NCI-H1092 treated with DMSO at 0.1 percent for 48 hours (cell line): ENCODE measurements at places on chromosomes 3 and 15.

GRCh38 chr15:67179411-67179995 is 75.0 kb downstream of the AAGAB start:
- DNase-seq: no peak

DNA sequence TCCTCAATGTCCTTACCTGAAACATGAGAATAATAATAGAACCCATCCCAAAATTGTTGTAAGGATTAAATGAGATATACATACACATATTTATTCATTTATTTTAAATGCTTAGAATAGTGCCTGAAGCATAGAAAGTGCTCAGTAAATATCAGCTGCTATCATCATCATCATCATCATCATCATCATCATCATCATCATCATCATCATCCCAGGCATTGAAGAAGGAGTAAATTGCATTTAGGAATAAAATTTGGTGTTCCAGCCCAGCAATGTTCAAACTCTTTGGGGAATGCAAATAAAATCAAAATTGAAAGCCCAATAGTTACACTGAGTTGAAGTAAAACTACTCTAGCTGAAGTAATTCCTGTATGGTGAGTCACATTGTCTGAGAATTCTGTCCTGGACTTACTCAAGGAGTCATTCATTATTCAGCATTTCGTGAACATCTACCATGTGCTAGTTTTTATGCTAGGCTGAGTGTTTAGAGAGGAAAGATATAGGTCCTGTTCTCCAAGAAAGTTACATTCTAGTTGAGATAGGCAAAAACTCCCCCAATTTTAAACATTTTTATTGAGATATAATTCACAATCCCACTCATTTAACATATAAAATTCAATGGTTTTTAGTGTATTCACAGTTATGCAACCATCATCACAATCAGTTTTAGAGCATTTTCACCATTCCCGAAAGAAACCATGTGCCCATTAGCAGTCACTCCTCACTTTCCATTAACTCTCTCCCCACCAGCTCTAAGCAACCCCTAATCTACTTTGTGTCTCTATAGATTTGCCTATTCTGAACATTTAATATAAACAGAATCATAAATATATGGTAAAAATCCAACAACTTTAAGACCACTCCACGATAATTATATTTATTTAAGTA is 107.2 kb downstream of the FRMD5 start:
- no peak for DNase-seq

GRCh38 chr3:128736601-128737000 is 10.6 kb downstream of the RAB7A start:
- no peak for DNase-seq

DNA sequence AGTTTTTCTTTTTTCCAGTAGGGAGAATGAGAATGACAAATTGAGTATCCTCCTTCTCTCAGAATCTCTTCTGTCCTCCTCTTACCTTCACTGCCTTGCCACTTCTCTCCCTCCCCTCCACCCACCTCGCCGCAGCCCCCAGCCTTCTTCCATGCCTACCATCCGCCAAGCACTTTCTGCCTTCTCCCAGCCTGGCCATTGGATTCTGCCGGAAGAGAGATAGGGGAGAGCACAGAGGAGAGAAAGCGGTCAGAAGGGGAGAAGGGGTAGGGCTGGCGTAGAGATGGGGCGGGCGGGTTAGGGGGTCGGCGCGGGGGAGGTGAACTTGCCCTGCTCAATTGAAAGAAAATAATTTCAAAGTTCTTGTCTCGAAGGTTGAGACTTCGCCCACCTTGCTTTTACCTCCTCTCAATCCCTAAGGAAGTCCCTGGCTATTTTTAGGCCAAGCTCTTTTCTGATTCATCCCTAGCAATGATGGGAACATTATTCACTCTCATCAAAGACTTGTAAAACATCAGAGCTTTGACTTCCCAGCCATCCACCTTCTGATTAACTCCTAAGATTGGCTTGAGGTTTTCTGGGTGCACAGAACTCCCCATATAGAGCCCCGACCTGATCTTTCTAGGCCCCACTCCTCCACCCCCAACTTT is 811 bp downstream of the C3orf52 start:
- DNase-seq: no peak

DNA sequence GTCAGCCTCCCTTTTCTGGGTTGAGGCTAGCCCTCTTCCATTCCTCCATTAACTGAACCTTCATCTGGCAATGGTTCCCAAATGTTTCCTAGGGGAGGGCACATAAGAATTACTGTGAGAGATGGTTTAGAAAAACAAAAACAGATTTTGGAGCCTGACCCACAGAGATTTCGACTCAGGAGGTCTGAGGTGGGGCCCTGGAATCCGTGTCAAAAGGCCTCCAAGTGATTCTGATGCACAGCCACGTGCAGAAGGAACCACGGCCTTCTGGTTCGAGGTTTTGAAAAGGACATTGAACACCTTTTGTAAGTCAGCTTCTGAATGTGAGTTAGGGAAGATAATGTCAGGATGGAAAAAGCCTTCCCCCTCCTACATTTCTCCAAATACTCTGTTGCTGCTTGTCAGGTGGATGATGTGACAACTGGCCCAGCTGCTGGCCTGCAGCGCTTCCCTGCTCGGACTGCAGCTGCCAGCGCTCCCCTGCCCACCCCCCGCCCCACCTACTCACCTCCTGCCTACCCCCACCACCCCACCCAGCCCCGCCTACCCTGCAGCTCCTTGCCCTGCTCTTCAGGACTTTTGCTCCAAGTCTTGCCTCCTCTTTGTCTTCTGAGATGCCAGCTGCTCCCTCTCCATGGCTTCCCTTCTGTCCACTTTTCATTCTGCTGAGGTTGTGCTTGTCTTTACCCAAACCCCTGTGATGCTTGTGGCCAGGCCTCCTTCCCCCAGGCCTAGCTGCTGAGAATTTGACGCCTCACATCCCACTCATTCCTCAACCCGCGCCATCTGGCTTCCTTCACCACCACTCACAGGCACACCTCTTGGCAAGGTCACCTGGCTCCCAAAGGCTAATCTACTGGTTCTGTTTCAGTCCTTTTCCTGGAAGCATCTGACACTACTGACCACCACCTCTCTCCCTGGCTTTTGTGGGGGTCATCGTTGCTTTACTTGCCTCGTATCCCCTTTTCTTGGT is 6.6 kb downstream of the EHD4 start:
- DNase-seq: no peak

GRCh38 chr15:85727068-85727467 is 67.7 kb downstream of the KLHL25 start:
- DNase-seq: no peak

DNA sequence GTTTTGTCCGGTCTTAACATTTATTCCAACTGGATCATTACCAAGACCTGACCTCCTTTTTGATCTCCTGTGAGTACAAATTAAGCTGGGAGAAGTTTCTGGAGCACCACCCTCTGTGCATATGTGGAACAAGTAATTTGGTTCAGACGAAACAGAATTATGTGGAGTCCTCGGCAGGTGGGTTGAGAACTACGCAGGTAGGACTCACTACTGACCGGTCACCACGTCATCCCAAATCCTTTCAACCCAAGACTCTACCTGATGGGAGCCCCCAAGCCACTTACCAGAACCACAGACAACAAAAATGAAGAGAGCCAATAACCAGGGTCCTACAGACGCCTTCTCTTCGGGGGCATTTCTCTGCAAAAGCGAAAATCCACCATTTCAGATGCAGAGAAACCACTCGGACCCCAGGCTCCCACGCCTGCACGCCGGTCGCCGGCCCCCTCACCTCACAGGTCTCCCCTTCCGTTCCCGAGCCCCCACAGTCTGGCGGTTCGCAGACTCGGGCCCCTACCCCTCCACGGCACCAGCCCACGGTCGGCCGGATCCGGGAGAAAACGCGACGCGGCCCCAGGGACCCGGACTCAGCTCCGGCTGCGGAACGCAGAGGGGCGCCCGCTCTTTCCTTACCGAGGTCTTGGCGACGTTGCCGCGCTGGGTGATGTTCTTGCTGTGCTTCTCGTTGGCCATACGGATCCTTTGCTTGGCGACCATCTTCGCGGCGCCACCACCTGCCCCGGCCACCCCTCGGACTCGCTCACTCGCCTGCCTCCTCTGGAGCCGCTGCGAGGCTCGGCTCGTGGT is 674 bp downstream of the SERP1 start:
- peak; percentile 60 for DNase-seq
